Right kidney (tissue), 9 donors: ENCODE measurements at places on chromosomes 1 and 21.
A peak's percentile ranks its signal among the peaks of the same experiment; 100 is the strongest.

DNA sequence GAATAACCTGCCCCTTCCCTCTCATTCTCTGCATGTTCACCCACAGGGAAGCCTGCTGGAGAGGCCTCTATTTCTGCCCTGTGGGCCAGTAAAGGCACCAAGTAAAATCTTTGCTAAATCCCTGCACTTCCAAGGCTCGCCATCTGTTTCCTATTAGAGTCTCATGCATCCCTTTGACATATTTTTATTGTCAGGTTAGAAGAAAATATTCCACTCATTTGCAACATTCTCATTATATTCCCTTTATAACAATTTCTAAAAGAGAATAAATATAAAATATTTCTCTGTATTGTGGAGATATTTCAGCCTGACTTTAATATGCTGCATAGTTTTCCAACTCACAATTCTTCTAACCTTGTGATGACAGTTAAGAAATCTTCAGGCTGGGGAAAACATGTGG is 340.4 kb upstream of the VAMP3 start:
- DNase-seq = no peak

GRCh38 chr1:47669081-47669585 is 231.3 kb downstream of the FOXD2 start:
- DNase-seq = no peak

DNA sequence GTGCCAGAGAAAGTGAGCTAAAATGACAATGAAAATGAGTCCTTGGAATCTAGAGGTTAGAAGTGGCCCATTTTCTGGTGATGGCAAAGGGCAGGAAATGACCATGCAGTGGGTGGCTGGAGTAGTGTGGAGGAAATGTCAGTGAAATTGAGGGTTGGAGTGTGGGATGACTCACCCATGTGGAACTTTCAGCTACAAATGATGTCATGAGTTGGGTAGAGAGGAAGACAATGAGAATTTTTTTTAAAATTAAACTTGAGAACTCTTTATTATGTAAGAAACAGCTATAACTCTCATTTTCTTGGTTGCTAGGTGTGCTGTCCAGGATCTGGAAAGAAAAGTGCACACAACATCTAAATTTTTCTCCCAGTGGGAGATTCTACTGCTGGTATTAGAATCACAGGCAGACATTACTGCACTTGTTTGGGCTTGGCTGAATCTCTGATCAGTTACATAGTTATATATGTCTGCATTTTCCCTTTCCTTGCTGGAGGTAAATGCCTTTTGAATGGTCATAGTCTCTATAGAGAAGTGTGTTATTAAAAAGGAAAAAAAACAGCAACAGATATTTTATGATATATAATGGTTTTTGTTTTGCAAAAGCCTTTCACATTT is 56.8 kb upstream of the GNG12 start:
- no peak for DNase-seq

- DNase-seq = no peak
Measured at GRCh38 chr1:83006271-83006670, 992.7 kb downstream of the TTLL7 start.

GRCh38 chr1:75135573-75136194 is 1.5 kb downstream of the LHX8 start:
- no peak for DNase-seq

- no peak for DNase-seq
Measured at GRCh38 chr1:212554401-212554800, 54.2 kb upstream of the ATF3 start.

DNA sequence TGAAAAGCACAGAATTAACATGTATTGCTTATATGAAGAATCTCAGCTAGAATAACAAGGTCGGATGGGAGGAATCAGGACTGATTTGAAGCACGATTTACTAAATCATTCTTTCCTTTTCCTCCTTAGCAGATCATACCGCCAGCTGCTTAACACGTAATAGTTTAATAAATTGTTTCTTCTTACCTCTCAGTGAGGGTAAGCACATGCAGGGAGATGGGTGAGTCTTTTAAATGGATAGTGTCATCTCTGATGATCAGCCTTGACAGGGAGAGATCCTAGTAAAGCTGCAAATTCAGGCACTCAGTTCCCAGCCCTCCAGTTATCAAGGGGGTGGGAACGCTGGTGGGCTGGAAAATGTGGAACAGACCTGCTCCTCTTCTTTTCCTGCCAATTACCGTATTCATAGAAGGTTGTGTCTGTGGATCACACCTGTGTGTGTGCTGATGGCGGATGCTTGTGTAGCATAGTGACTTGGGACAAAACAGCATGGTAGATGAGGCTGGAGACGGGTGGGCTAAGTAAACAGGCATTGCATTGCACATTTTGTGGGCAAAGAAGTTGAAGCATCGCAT is 30.7 kb downstream of the NTPCR start:
- no peak for DNase-seq

- DNase-seq = no peak
Measured at GRCh38 chr1:196873385-196873784, 14.5 kb upstream of the CFHR4 start.

GRCh38 chr1:153616144-153616916 is at the start of gene S100A14:
S100A14 (minus strand) TSS chr1:153616325; CDS start chr1:153615858, 467 bp downstream.
- DNase-seq = no peak

- DNase-seq = peak; percentile 20
Measured at GRCh38 chr1:66563094-66563800, 29.3 kb downstream of the SGIP1 start.

GRCh38 chr1:191907121-191907520 is 251.1 kb upstream of the RGS18 start:
- no peak for DNase-seq

DNA sequence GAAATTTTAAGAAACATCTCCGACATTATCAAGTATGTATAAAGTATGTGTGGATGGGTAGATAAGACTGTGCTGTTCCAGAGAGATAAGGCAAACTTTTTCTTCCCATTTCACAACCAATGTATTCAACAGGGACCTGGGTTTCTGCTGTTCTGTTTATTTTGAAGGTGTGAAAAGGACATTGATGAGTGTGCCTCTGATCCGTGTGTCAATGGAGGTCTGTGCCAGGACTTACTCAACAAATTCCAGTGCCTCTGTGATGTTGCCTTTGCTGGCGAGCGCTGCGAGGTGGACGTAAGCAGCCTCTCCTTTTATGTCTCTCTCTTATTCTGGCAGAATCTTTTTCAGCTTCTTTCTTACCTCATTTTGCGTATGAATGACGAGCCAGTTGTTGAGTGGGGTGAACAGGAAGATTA is 174.0 kb downstream of the CRB1 start:
- DNase-seq = no peak

DNA sequence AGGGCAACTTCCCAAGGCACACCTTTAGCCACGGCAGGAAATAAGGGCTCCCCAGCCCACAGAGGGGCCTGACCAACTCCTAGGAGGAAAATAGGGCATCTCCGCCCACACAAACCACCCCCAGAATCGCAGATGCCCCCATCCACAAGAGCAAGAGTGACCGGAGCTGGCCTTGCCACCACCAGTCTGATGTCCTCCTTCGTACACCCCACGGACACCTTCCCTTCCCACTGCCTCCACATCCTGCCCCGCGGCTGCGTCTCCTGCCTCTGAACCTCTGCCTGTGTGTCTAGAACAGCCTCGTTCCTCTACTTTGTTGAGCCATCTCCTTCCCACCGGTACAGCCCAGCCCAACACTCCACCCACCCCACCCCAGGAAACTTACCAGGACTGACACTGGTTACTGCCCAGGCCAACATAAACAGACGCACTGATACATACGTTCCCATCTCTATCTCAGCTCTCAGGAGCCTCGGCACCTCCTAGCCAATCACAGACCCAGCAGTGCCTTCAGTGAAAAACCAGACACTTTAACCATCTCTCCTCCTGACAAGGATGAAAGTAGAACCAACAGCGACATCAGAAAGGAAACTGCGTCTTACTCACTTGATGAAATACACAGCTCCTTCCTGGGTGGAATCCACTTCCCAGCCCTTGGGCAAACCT is 7.6 kb upstream of the PLEKHA6 start:
- DNase-seq = no peak

GRCh38 chr21:42624095-42624790 is 29.2 kb upstream of the PDE9A start:
- DNase-seq = no peak

DNA sequence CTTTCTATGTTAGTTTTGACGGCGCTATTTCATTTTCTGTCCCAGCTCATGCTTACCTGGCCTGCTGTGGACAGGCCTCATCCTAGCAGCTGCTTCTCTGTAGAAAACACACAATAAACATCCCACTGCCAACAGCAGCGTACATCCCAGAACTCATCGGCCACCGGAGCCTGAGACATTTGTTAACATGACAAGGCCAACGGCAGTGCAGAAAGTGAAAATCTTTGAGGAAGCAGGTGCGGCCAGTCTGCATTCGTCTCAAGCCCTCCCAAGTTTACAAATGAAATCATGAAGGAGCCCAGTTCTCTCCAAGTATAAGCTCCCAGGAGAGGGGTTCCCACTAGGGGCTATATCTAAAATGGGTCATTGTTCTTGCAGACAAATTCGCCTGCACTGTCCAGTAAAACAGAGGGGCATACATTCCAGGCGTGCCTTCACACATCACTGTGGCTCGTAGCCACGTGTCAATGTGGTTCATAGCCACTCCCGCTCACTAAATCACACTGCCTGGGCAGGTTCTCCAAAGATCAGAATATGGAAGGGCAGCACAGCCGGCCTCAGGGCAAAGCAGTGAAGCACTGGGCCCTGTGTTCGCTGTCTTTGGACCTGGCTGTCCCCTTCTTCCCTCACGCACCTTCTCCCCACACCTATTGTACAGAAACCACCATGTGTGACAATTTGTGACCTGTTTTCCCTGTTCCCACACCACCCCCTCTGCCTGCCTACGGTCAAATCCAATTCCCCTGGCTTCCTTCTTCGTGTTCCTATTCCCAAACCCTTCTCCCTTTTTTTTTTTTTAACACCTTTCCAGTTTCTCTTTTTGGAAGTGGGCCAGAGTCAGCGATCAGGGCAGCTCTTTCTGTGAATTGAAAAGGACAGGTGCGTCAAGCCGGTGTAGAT is 27.0 kb upstream of the ABCG1 start:
- no peak for DNase-seq

GRCh38 chr1:13556224-13556764 is 27.3 kb upstream of the PDPN start:
- no peak for DNase-seq

- DNase-seq = no peak
Measured at GRCh38 chr1:76865696-76866286, 1.5 kb upstream of the ST6GALNAC5 start.

- no peak for DNase-seq
Measured at GRCh38 chr21:20329636-20330035, 668.6 kb upstream of the NCAM2 start.

DNA sequence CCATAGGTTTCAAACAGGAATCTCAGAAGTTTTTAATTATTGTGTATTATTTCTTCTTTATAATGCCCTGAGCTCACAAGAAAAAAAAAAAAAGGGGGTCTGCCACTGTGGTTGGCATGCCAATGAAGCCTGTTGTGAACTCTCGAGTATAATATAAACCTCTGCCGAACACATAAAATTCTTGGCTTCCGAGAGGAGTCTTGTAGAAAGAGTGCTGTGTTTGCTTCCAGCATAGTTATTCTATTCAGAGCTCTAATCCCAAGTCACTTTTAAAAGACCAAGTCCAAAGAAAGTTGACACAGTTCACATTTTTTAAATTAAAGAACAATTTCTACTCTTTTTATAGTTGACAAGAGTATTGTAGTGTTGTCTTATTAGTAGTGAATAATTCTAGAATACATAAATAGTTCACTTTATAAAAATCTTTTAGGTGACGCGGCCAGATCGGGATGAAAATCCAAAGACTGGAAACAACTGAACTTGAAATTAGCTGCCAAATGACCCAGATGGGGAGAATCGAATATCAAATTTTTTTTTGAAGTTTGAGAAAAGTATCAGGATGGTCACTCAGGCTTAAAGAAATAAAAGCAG is 293.2 kb downstream of the DUSP10 start:
- DNase-seq = no peak

- DNase-seq = no peak
Measured at GRCh38 chr1:41743366-41743765, 175.4 kb downstream of the HIVEP3 start.

DNA sequence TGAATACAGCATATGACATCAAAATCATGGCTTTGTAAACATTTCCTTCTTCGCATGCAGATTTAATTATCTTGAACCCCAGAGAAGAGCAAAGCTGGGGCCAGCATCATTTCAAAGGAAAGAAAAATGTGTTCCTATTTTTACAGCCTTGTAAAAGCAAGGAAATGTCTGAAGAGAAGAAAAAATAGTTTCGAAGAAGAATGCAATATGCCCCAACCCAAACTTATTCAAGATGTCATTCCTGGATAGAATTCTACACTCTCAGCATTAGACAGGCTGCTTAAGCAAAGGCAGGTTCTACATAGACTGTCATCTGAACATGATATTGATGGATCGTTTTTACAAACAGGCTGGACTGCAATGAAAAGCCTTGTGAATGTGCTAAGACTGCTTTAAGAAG is 900.8 kb downstream of the TTLL7 start:
- DNase-seq = no peak

DNA sequence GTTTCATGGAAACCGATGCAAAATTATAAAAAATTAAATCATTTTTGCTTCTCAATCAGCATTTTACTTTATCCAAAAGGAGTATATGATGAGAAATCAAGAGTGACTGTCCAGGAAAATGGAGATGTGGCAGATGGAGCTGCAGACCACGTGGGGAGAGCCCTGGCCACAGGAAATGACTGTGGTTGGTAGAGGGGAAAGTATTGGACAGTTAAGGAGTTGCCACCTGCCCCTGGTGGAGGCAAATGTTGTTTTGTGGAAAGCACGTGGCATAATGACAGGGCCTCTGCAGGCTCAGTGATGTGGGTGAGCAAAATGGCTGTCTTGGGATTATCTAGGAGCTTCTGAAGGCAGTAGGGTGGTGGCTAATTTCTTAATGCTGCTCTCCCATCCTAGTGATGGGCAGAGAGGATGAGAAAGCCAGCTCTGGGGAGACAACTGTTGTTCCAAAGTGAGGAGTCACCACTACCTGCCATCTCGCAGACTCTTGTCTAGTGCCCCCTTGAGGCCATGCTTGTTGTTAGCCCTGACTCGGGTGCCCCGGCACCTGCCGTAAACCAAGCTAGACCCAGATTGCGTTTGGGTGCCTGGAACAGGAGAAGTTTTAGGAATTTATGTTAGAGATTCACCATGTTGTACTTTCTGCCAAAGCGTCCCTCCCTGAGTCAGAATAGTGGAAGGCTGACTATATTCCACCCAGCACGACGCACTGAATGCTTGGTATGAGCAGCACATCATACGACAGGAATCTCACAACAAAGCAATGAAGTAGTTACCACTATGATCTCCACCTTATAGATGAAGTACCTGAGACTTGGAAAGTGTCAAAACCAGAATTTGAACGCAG is 144.0 kb downstream of the ROR1 start:
- no peak for DNase-seq

GRCh38 chr1:238223076-238223640 is 332.4 kb upstream of the ZP4 start:
- DNase-seq = no peak
